ENCODE measurements at places on chromosomes 11 and 22.

DNA sequence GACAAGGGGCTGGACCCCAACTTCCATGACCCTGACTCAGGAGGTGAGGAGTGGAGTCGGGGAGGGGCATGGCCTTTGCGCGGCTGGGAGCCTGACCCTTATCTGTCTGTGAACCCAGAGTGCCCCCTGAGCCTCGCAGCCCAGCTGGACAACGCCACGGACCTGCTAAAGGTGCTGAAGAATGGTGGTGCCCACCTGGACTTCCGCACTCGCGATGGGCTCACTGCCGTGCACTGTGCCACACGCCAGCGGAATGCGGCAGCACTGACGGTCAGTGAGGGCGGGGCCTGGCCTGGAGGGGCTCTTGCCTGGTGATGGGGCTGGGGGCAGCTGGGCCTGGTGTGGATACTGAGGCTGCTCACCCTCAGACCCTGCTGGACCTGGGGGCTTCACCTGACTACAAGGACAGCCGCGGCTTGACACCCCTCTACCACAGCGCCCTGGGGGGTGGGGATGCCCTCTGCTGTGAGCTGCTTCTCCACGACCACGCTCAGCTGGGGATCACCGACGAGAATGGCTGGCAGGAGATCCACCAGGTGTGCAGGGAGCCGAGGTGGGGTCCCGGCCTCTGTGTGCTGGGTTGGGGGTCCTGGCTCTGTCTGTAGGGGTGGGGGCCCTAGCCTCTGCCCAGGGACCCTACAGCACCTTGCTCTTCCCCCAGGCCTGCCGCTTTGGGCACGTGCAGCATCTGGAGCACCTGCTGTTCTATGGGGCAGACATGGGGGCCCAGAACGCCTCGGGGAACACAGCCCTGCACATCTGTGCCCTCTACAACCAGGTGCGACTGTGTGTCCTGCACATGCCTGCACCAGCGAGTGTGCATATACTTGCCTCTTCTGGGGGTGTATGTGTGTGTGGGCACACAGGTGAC lies 6.3 kb downstream of the SHANK3 start:
- no peak for DNase-seq

DNA sequence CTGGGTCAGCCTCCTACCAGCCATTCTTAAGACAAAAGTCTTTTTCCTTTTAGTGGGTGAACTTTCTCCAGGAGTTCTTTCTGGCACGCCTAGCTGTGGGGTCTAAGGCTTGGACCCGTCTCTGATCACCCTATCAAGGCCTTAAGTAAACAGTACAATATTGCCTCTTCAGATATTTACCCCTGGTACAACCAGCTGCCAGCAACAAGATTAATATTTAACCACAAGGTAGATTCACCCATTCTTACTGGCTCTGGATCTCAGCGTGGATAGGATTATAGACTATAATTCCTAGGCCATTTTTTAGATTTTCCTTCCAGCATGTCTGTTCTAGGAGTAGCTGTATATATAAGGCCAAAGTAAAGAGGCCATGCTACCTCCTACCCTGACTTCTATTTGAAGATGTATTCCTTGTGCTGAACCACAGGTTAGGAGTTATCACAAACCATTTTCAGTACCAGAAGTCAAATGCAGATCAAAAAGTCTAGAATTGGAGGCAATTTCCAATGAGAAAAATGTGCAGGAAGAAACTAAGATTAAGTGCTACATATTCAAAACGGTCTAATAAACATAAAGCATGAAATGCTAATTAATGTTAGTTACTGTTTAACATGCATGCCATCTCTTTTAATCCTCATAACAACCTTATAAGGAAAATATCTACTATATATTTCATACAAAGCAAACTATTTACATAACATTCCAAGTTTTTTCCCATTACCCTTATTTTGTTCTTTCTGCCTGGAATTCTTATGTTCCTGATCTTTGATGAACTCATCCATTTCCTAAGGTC lies 110.0 kb upstream of the SYN3 start:
- no peak for DNase-seq

GRCh38 chr22:36352803-36353507 lies 34.8 kb downstream of the MYH9 start:
- no peak for DNase-seq

DNA sequence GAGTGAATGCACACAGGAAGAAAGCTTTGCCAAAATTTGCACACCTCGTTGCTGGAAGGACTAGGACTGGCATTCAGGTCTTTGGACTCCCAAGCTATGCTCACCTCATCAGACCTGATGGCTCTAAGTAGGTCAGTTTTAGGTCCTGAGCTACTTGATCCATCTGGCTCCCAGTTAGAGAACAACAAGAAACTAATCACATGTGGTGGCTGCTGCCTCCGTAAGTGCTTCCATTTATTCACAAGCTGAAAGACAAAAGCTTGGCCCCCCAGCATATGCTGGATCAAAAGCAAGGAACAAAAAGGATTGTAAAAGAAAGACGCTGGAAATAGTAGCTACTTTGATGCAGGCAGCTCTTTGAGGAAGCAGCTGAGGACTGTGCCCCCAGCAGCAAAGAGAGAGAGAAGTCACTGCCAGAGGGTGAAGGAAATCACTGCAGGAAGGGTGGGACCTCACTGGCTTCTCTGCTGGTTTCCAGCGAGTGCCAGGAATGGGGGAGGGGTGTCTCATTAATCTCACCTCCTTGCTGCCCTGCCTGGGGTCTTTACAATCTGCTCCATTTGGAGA lies 268.9 kb downstream of the KIRREL3 start:
- DNase-seq = no peak

DNA sequence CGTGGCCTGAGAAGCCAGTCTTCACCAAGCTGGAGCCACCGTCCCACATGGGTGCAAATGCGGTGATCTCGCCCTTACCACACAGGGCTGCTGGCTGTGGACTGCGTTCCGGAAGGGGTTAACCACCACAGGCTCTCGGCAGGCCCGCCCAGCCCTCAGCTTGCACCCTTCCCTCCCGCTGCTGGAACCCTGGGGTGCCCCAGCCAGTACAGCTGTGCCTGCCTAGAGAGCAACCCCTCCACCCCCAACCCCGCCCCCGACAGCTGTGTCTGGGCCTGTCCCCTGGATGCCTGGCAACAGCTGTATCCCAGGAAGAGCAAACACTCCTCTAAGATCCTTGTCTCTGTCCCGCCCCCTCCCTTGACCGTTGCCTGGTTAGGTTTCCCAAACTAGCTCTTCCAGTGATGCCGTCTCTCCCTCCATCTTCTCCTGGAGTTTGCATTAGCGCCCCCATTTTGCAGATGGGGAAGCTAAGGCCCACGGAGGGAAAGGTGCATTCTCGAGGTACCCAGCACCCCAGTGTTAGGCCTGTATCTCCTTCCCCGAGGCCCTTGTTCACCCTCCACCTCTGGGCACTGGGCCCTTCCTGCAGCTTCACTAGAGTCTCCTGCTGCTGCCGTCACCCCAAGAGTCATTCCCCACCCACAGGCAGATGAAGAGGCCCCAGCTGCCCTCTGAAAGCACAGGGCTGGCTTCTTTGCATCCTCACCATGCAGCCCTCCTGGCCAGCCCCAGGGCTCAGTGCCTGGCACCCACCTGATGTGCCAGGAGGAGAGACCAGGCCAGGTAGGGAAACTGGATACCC lies 12.6 kb upstream of the COX8A start:
- no peak for DNase-seq

GRCh38 chr11:111957663-111958444 lies 20.7 kb downstream of the DIXDC1 start:
- no peak for DNase-seq

- DNase-seq = no peak
Observed at GRCh38 chr11:27040302-27041115, at the start of gene BBOX1. Gene BBOX1 (plus strand): TSS chr11:27040815. CDS start chr11:27055431, 14,616 bp downstream.

DNA sequence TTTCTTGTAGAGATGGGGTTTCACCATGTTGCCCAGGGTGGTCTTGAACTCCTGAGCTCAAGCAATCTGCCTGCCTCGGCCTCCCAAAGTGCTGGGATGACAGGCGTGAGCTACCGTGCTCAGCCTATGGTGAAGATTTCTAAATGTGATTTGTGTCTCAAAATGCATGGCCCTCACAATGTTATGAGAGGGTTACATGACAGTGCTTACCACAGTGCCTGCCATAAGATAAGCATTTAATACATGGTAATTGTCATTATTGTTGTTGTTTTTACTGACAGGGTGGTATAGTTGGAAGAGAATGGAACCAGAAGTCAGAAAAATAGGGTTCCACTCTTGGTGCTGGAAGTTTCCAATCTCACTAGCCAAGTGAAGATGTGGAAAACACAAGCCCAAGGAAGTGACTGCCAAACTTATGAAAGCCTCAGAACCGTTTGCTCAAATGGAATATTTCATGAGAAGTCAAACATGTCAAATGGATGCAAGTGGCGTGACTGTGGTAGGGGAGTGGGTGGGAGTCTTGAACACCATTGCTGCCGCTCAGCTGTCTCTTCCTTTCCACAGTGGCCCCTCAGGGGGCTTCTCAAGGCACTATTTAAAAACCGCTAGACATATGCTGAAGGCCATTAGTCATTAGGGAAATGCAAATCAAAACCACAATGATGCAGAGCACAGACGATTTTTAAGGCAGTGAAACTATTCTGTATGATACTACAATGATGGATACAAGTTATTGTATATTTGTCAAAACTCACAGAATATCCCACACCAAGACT lies 29.1 kb upstream of the LMO2 start:
- DNase-seq = no peak

Data from iPS DF 6.9 (cell line).